Urinary bladder (tissue), 4 donors: ENCODE measurements at places on chromosomes 7 and 10. TPM values are rescaled to one million over a fixed set of nuclear protein-coding genes. Genes with fewer than 3 reads are reported as not detected.

Gene IDI2
- not detected for polyA plus RNA-seq

DNA sequence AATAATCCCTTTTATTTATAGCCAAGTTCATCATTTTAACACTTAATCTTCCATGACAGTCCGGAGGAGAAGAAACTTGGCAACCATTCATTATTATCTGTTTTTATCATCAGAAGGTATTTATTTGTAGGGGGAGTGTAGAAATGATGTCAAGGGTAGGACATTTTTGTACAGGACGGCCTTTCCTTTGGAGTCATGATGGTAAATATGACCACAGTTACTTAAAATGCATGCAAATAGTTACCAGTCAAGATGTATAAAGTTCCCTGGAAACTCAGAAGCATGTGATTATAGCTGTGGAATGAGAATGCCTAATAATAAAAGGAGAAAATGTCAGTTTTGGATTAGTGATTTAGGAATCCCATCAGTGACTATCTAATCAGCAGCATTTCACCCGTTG, 183.1 kb upstream of the PRPS1L1 start:
- DNase-seq: no peak

GRCh38 chr10:82378146-82378545, 503.2 kb downstream of the NRG3 start:
- no peak for DNase-seq

DNA sequence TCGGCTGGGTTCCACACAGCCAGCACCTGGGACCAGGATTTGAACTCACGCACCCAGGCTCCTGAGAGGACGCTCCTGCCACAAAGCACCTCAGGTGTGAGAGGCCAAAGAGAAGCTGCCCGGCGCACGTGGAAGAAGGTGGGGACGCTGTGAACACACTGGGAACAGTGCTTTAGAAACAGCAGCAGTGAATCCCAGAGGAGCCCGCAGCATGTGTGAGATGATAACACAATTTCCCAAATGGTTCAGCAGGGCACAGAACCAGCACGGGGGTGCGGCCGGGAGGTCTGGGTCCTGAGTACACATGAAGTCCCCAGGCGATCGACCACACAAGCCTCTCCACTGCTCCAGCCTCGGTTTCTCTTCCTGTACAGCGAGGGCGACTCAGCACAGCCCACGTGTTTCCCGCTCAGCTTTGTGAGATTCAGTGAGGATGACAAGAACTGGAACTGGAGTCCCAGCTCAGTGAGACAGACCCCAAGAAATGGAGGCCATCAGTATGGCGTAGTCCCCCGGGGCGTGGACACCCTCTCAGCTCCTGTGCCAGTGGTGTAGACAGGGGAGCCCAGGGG, 188.3 kb downstream of the MAD1L1 start:
- no peak for DNase-seq

GRCh38 chr10:123373591-123373990, 219.4 kb downstream of the BUB3 start:
- DNase-seq: no peak
